ENCODE measurements at places on chromosomes 11 and 22.
A peak's percentile ranks its signal among the peaks of the same experiment; 100 is the strongest.

- DNase-seq = no peak
These were observed 668.0 kb downstream of the ETS1 start for GRCh38 chr11:127919206-127920000.

- no peak for DNase-seq
These were observed 135.8 kb upstream of the SPON1 start for GRCh38 chr11:13826505-13827278.

DNA sequence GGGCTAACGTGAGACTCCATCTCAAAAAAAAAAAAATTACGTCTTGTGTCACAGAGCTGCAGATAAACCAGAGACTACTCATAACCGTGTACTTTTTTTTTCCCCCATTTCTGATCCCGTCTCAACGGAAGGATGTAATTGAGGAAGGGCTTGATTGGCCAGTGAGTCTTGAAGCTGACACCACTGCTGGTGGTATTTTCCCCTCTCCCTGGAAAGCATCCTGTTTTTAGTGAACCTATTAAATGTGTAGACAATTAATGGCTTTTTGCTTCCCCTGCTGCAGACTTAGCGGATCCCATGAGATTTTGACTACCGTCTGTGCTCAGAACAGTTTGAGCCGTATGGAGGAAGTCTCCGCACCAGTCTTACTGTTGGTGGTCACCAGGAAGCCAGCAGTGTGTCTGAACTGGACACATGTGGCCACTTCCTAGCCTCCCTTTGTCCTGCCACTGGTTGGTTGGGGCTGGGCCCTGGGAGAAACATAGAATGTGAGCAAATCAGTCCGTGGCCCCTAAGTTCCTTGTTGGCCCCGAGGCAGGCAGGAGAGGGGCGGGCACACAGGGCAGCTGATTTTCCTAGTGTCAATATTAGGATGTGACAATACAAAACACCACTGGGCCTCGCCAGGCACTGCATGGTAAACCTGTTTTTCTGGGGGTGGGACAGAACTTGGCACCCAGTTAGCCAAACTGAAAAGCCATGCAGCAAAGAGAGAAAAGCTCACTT, 3.1 kb downstream of the BIK start:
- DNase-seq = no peak

DNA sequence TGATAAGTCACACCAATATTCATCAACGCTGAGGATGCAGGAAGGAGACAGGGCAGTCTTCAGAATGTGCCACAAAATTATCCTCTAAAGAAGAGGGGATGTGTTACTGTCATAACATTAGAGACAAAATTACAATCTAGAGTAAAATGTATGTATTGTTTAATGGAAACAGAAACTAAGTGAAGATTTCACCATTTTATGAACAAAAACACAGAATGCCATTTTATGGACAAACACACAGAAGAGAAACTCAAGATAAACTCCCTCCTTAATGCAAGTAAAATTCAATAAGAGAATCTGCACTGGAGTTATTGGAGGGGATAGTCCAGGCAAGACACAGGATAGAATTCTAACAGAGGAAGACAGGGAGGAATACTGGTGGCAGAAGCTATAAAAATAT, 62.8 kb downstream of the LARGE2 start:
- no peak for DNase-seq

DNA sequence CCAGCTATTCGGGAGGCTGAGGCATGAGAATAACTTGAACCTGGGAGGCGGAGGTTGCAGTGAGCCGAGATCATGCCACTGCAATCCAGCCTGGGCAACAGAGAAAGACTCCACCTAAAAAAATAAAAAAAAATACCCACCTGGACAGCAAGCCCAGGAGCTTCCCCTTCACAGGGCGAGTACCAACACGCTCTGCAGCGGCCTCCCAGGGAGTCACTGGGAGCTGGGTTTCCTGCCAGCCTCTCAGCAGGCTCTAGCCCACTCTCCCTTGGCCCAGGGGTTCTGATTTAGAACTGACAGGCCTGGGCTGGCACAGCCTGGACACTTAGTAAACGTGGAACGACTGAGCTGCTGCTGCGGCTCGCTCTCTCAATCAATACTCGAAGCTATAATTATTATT, 2.0 kb upstream of the CABP7 start:
- no peak for DNase-seq

DNA sequence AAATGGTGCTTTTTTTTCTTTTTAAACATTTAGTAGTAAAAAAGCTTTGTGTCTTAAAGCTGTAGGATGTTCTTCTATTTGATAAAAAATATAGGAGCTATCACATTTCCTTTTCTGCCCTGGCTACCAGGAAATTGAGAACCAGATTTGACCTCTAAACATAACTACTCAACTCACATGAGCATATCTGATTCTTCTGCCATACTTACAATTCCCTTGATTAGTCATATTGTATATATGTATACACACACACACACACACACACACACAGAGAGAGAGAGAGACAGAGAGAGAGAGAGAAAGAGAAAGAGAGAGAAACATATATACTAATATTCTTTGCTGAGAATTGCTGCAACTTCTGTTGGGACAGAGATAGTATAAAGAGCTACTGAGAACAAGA, 23.0 kb upstream of the GDPD4 start:
- no peak for DNase-seq

DNA sequence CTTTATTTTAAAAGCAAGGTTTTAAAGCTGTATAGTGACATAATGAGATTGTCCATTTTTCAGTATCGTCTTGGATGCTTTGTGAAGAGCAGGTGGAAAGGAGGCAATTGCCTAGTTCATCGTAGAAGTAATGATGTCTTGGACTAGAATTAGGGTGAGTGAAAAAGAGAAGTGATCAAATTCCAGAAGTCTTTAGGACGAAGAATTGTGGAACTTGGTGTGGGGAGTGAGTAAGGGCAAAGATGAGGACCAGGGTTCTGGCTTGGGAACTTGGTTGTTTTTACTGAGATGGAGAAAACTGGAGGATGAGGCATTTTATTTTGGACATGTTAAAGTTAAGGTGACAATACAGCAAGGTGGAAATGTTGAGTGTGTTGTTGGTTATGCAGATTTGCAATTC, 1.2 kb downstream of the ILK start:
- no peak for DNase-seq

DNA sequence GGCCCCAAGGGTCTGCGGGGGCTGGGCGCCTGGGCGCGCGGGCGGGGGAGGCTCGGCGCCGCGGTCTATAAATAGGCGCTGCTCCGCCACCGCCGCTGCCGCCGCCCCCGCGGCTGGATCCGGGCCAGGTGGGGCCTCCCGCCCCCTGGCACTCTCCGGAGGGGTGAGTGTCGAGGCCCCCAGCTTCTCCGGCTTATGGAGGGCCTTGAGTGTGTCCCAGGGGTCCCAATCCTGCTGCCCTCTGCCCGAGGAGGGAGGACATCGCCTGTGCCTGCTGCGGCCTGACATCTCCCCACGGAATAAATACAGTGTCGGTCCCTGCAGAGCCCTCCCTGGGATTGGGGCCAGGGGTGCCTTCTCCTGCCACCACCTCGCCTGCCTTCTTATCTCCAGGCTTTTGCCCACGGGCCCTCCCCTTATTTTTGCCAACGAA, 4.3 kb upstream of the GP1BB start:
- no peak for DNase-seq

GRCh38 chr11:80505771-80506170, 1064.9 kb upstream of the TENM4 start:
- DNase-seq = no peak

- no peak for DNase-seq
These were observed 104.0 kb downstream of the APOL5 start for GRCh38 chr22:35821654-35822053.

DNA sequence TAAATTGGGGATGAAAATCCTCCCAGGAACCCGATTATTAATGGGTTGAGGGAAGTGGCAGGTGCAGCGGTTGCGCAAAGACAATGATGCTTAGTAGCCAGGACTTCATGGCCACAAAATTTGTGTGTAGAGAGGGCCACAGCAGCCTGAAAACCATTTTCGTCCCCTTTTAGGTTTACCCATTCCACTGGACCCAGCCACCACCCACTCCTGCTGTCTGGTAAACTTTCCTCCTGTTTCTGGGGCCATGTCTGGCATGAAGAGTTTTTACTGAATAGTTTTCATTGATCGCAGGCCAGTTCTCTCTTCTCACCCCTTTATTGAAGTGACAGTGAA, 69.5 kb upstream of the SYT13 start:
- DNase-seq = no peak

GRCh38 chr11:118406599-118407166, 5.3 kb downstream of the ATP5MG start:
- no peak for DNase-seq

GRCh38 chr11:28245131-28245530, 136.9 kb downstream of the METTL15 start:
- no peak for DNase-seq

GRCh38 chr11:46916286-46917108, 1.9 kb downstream of the LRP4 start:
- DNase-seq = no peak

- no peak for DNase-seq
These were observed 20.6 kb downstream of the TSPAN18 start for GRCh38 chr11:44747316-44747715.

DNA sequence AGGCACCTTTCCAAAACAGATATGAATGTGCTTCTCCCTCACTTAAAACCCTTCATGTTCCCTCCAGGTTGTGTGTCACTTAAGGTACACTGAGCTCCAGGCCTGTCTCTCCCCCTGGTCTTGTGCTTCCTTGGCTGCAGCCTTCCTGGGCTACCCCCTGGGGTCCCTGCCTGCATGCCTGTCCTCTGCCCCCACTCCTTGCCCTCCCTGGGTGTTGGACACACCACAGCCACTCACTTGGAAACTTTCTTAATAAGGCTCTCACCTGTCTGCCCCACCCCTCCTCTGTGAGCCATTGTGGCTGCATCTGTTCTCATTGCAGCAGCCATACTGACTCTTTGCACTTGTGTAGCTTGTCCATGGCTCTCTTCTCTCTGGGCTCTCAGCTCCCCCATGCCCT, 60.6 kb downstream of the CABIN1 start:
- no peak for DNase-seq

GRCh38 chr22:43176090-43176489, 10.8 kb downstream of the TTLL12 start:
- DNase-seq = no peak

DNA sequence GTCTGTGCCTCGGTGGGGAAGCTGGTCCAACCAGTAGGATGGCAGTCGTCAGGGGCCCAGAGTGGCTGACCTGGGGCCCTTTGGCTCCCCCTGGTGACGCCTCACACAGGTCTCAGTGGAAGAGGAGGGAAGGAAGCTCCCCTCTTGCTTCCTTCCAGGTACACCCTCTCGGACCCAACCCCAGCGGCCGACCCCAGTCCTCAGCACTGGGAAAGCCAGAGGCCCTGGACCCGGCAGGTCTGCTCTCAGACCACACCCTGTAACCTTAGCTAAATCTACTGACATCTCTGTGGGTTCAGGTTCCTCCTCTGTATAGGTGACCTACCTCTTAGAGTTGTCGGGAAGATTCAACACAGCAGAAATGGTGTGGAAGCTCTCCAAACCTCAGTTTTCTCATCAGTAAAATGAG, 3.4 kb upstream of the SCUBE1 start:
- DNase-seq = peak; percentile 23

- no peak for DNase-seq
These were observed 79.5 kb upstream of the CRYBB3 start for GRCh38 chr22:25120093-25120561.

DNA sequence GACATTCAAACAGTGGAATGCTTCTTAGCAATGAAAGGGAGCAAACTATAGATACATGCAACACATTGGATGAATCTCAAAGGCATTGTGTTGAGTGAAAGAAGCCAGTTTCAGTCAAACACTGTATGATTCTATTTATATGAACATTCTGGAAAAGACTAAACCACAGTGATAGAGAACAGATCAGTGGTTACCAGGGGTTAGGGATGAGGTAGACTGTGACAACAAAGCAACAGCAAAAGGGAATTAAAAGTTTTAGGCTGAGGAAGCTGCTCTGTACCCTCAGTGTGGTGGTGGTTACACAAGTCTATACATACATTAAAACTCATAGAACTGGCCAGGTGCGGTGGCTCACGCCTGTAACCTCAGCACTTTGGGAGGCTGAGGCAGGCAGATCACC, 23.0 kb downstream of the FDX1 start:
- DNase-seq = no peak

- peak; percentile 14 for DNase-seq
These were observed 51.1 kb upstream of the EED start for GRCh38 chr11:86193297-86194095.

DNA sequence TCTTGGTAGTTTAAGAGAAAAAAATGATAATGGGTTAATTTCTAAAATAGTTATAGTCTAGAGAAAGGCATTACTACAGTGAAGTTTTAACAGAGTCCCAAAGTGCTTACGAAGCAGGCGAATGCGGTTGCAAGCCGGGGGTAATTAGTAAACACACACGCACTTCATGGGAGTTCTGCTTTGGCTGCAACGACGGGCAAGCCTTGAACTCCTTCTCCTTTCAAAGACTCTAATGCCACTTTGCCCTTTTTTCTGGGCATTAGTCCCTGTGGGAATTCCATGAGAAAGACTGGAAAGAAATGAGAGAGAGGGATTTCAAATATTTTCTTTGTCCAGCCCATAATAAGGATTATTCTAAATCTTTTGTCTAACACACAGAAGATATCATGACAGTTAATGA, 66.1 kb downstream of the TENM4 start:
- DNase-seq = no peak

DNA sequence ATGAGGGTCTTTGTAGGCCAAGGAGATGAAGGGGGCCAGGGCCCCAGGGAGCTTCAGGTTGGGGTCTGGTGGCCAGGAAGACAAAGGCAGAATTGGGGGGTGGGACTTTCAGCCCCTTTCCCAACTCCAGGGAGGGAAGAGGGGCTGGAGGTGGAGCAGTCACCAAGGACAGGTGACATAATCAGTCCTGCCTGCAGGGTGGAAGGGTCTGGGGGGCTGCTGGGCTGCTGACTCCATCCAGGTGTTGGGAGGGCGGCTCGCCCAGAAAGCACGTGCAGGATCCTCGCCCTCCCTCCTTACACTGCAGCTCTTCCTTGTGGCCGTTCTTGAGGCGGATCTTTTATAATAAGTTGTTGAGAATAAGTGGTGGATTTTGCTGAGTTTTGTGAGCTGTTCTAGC, 1491.1 kb downstream of the TBC1D22A start:
- DNase-seq = no peak

- DNase-seq = no peak
These were observed 11.9 kb downstream of the LMO1 start for GRCh38 chr11:8251616-8252295.

- no peak for DNase-seq
These were observed 65.2 kb downstream of the CD82 start for GRCh38 chr11:44630511-44631210.

GRCh38 chr11:97687111-97687510, 1297.3 kb downstream of the JRKL start:
- DNase-seq = no peak

GRCh38 chr11:3232956-3233355, 739 bp upstream of the MRGPRE start:
- no peak for DNase-seq

- no peak for DNase-seq
These were observed 46.2 kb downstream of the WNT11 start for GRCh38 chr11:76159983-76160661.

- DNase-seq = no peak
These were observed 1.2 kb downstream of the DYNC2H1 start for GRCh38 chr11:103110391-103110790.

GRCh38 chr11:95435628-95436353, 204.8 kb upstream of the SESN3 start:
- DNase-seq = no peak

All from stimulated activated CD4-positive, alpha-beta T cell treated with anti-CD3 and anti-CD28 coated beads, Interleukin-1b, Interleukin-23, amount 100 ng/mL, for 1 hour (primary cell).